GM12891 (cell line): ENCODE measurements at places on chromosomes 12 and 14.

DNA sequence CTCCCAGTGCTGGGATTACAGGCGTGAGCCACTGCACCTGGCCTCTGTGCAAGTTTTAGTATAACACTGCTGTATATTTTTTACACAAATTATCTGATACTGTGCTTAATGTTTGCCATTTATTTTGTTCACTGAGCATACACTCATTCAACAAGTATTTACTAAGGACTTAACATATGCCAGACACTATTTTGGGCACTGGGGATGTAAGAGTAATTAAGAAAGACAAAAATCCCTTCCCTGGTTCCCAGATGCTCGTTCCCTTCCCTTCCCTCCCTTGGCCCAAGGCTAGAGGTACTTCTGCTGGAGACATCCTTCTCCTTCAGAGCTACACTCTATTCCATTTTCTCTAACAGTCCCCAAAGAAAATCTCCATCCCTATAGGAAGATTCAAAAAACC is 12.5 kb downstream of the CIT start:
- DNase-seq: no peak

GRCh38 chr14:60349663-60350365 is 100.8 kb downstream of the PPM1A start:
- DNase-seq: peak; percentile 21

DNA sequence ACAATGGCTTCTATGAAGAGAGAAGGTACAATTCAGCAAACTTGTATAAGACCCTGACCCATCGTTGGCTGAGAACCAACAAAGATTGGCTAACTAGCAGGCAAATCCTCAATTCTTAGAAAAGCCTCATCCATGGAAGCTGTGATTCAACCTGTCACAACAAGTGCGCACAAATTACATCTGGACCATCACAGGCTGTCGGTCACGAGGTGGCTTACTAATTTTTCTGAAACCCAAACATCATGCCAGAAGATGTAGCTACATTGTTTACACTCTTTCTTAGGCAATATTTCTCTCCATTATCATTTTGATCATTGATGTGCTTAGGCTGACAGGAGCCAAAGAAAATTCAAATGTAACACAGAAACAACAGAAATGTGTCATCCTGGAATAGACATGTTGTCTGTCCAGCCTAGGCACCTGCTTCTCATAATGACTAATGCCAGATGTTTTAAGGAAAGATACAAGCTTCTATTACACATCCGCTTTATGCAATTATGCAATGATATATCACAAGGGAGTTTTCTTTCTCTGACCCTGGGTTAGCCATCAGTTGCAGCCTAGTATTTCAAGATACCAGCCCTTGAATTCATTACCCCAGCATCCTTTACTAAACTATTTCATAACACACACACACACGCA is 92.9 kb upstream of the DIO2 start:
- no peak for DNase-seq

- DNase-seq: no peak
Measured at GRCh38 chr12:114686773-114687500, 3.0 kb upstream of the TBX3 start.

DNA sequence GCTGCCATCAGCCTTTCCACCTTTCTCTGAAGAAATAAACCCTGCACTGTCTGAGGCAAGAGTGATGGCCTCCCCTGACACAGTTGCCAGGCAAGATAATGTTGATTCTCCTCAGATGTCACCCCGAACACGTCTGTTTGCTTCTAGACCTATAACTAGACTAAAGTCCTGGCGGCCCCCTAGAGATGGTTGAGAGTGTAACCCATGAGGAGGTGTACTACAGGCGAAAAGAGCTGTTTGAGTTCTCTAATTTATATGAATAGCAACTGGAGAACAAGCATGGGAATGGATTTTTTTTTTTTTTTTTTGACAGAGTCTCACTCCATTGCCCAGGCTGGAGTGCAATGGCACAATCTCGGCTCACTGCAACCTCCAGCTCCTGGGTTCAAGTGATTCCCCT is 33.0 kb upstream of the ATF7IP start:
- no peak for DNase-seq

GRCh38 chr14:104898870-104899510 is 25.7 kb upstream of the PLD4 start:
- no peak for DNase-seq
